NCI-H524 (cell line): ENCODE measurements at places on chromosomes 6 and 20.

DNA sequence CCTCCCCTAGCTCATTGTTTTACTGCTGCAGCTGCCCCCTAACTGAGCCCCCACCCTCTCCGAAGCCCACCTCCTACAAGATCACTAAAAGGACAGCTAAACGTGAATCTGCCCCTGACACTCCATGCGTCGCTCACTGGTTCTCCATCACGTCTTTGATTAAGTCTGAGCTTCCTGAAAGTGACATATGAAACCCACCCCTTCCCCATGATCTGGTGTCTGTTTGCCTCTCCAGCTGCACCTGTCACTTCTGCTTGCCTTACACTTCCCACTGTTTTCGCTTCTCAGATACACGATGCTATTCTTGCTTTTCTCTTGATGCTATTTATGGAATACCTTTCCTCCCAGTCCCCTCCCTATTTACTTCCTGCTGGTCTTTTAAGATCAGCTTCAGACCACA, 8.0 kb upstream of the PERP start:
- DNase-seq: peak; percentile 52

DNA sequence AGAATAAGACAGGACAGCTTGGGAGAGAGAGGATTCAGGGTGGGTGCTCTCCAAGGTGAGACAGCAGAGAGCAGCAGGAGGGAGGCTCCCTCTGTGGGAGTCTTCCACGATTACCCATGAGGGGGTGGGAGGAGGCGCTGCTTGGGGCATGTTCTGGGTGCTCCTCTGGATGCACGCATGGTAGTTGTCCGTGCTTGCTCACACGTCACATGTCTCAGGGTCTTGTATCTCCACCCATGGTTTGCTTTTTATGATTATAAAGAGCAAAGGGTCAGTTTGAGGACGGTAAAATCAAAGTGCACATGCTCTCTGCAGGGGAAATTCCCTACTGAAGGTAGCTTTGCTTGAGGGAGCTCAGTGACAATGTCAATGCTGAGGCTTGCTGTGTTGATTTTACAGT, 338.4 kb downstream of the THBS2 start:
- no peak for DNase-seq

DNA sequence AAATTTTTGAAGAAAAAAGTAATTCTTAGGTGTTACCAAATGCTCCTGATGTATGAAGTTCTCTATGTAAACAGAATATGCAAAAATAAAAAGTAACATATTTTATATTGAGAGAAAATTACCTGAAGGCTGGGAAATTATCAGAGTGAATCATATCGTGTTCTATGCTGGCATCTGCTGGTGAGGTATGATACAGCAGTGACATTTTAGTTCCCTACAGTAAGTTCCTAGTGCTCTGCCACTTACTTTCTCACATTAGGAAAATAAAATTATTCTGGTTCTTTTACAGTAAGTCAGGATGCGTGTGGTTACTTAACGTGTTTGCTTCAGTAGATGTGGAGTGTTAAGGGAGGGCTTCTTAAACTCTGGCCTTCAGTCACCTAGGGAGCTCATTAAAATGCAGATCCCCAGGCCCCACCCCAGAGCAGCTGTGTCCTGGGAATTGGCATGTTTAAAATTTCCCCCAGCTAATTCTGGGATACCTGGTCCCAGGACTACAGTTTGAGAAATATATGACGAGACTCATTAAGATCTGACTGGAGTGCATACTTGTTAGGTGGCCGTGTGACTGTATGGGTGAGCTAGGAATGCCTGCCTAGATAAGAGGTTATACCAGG, 3.2 kb downstream of the ACTR5 start:
- peak; percentile 9 for DNase-seq

- no peak for DNase-seq
Measured at GRCh38 chr6:47817749-47818148, 35.9 kb downstream of the OPN5 start.

GRCh38 chr6:160368670-160369069, 20.5 kb downstream of the SLC22A3 start:
- no peak for DNase-seq

- DNase-seq: no peak
Measured at GRCh38 chr20:44143936-44144335, 43.1 kb downstream of the JPH2 start.

GRCh38 chr6:112237595-112237994, 16.8 kb downstream of the LAMA4 start:
- DNase-seq: no peak

DNA sequence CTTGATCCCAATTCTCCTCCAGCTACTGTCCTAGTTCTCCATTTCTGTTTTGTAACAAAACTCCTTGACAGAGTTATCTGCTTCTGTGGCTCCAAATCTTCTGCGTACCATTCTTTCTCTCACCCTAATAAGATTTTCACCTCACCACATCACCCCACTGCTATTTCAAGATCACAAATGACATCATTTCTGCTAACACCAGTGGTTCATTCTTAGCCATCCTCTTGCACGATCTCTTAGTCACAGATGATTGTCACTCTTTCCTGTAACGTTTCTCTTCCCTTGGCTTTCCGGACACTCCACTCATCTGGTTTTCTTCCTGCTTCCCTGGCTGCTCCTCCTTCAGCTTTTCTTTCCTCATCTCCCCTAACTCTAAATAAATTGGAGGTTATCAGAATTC, 56.8 kb upstream of the FABP7 start:
- no peak for DNase-seq

DNA sequence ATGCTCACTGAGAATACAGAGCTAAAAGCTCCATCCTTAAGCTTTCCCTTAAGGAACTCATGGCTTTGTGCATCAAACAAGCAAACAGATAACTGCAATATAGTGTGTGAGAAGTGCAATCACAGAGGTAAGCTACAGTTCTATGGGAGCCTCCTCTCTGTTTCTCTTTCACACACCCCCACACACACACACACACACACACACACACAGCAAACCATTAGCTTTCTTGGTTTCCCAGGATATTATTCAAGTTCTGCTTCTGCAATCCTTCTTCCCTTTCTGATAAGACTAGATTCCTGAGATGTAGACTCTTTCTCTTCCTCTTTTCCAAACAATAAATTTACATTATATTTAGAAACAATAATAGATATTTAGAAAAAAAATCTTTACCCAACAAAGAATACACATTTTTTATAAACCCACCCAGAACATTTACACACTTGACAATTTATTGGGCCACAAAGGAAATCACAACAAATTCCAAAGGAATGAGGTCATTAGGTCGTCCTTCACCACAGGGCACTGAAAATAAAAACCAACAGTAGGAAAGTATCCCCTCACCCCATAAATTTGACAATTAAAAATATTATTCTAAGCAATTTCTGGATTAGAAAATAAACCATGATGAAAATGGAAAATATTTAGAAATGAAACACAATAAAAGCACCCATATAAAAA, 9.3 kb upstream of the GFOD1 start:
- no peak for DNase-seq

GRCh38 chr6:11324453-11325015, 92.1 kb upstream of the NEDD9 start:
- DNase-seq: no peak

DNA sequence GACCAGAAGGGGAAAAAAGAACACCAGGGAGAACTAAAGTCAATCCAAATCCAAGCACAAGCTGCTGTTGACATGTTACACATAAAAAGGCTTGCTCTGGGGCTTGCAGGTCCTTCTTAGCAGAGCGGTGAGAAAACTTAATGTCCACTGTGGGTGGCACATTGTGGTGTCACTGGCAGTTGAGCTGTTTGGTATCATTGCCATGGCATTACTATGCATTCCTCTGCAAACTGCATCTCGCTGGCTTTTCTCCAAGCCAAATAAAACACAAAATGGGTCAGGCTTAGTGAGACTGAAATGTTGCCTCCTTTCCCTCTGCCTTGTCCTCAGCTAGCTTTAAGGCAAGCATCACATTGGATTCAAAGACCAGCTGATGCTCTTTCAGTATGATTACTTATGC, 40.9 kb downstream of the LY86 start:
- no peak for DNase-seq

- DNase-seq: no peak
Measured at GRCh38 chr20:63219866-63220521, 4.1 kb upstream of the YTHDF1 start.

DNA sequence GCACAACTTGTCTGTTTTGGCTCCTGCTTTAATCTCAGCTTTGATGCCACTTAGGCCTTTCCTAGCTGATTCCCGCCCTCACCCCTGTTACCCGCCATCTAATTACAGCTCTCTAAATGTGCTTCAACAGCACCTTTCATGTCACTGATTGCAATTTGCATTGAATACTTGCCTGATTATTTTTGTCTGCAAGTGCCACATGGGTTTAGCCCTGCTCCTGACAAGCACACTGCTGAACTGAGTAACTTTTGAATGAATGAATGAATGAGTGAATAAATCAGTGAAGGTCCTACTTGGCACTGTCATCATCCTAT, 591 bp upstream of the DCBLD1 start:
- DNase-seq: no peak

DNA sequence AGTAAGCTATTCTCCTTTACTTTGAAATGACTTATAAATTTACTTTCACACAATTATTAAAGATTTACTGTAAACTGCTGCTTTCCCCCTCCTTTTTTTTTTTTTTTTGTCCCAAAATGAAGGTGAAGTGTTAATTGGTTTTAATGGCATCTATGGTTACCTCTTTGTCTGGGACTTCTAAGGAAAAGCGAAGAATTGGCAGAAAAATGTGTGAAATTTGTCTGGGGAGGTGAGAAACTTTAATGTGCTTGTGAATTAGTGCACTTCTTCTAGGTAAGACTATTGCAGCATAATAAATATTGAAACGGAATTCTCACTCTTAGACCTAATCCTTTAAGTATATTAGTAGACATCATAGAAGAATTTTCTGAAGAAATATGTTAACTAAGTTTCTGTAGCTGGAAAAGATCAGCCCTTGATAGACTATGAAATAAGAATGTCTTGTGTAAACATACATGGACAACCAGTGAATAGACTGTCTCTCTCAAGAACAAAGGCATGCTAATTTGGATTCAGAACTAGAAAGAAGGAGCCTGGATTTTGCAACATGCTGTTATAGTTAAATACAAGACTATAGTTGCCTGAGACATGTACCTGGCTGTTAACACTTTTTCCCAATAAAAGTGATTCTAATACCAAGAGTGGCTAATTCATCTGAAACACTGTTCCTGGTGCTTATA, 23.9 kb downstream of the FLRT3 start:
- DNase-seq: no peak

DNA sequence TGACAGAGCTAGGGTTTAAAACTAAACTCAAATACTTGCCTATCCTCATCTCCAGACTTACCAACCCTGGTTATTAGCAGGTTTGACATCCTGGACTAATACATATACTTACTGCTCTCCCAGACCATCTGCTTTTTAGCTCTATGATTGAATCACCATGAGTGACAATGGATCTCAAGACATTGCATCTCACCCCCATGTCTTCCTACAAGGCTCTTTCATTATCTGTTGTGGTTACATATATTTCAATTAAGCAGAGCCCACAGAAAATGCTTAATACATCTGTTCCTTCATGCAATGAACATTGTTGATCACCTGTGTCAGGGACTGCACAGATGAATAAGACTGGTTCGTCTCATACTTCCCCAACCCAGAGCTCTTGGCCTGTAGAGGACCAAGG, 19.4 kb downstream of the SAMD3 start:
- no peak for DNase-seq

DNA sequence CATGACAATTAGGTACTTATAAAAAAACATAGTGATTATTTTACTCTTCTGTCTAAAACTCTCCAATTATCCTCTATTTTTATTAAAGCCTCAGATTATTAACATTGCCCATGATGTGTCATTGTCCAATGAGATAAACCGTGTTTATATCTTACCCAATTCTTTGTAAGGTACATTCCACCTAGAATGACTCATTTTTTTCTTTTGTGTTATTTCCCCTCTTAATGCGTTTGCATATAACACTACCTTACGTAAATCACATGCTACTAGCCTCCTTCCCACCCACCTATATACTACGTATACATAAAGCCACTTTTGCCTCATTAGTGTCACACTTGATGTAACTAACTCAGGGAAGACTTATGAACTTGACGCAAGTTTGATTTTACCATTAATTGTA, 336.3 kb upstream of the PTCHD4 start:
- DNase-seq: no peak

DNA sequence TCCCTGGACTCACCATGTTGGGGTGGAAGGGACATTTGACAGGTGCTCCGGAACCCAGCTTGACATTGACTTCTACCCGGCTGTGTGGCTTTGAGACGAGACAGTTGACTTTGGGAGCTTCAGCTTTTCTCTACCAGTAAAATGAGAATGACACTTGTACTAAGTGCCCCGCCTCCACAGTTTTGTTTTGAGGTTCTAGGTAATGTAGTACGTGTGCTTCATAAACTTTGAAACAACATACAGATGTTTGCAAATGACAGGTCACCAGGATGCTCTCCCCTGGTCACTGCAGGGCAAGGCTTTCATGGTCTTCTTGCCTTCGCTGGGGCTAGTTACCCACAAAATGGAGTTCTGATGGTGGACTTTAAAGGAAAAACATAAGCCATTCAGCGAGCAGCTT, 31.3 kb downstream of the CLIC5 start:
- DNase-seq: no peak

GRCh38 chr20:53922901-53923314, 147.5 kb downstream of the BCAS1 start:
- no peak for DNase-seq

DNA sequence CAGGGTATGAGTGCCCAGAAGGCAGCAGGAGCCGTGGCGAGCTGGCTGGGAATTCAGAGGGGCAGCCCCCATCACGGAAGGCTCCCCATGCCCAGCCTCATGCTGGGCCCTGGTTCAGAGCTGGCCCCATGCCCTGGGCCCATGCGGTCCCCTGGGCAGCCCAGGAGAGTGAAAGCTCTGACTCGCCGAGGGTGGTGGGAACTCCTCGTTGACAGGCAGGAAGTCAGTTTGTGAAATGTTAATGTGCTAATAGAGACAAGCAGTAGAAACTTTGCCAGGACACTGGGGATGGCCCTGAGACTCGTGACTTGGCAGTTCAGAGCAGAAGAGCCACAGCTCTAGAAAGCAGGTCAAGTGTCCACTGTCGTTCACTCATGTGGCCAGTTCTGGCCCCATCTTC, 353.0 kb downstream of the TAF4 start:
- no peak for DNase-seq
